ENCODE measurements at places on chromosomes 16 and 17.

DNA sequence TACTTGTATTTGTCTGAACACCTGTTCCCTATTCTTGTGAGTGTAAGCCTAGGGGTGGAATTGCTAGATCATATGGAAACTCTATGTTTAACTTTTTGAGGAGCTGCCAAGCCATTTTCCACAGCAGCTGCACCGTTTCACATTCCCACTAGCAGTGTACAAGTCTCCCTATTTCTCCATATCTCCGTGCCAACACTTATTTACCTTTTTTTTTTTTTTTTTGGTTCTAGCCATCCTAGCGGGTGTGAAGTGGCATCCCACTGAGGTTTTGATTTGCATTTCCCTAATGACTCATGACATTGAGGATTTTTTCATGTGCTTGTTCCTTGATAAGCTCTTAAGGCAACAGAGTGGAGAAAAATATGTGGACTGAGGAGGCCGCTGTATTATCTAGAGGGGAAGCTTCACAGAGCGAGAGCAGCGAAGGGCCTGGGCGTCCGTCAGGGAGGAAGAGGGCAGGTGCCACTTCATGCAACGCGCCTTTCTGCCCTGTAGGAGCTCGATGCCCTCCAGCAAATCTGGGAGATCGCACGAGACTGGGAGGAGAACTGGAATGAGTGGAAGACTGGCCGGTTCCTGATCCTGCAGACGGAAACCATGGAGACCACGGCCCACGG, 50.0 kb downstream of the DNAH2 start:
- DNase-seq, result no peak

DNA sequence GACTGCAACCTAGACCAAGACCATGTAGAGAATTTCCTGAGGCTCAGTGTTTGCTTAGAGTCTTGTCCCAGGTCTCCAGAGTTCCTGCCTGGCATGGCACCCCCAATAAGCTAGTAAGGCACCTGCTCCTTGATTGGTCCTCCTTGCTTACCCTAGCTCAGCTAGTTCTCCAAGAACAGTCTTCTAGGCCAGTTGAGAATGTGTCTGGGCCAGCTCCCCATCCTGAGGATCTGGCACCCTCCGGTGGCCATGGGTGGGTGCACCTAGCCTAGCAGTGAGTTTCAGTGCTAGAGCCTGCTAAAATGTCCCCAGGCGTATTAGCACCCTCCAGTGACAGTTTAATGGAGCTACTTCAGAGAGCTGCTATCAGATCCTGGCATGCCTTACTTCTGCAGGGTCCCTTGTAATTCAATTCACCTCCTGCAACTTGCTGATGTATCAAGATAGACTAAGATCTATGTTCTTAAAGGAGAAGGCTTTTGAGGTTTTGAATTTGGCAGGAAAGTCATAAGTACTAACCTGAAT, 44.4 kb upstream of the MED13 start:
- peak; percentile 43 for DNase-seq

- DNase-seq, result no peak
Measured at GRCh38 chr17:62916684-62917571, 49.1 kb upstream of the TANC2 start.

- no peak for DNase-seq
Measured at GRCh38 chr16:62741692-62742091, 705.5 kb upstream of the CDH8 start.

- no peak for DNase-seq
Measured at GRCh38 chr16:68146585-68146984, 61.4 kb downstream of the NFATC3 start.

DNA sequence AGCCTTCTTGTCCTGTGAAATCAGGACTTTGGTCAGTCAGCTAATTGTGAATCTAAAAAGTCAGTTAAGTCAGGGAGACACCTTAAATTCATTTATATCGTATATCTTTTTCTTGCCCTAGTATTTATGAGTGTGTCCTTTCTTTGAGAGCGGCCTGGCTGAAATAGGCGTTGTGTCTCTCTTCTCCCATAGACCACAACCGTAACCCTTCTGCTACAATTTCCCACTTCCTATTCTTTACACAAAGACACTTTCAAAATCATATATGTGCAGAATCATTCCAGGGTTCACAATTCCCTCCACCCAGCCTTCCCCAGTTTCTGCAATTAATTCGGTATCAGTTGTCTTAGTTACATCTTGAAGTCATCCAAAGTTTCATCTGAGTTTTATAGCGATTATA, 14.0 kb upstream of the COTL1 start:
- no peak for DNase-seq

DNA sequence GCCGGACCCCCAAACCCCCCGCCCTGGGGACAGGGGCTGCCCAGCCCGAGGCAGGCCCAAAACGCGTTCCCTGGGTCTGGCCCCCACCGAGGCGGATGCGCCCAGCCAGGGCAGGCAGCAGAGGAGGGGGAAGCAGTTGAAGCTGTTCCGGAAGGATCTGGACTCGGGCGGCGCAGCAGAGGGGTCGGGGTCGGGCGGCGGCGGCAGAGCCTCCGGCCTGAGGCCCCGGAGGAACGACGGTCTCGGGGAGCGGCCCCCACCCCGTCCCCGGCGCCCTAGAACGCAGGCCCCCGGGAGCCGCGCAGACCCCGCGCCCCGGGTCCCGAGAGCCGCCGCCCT, 22.9 kb upstream of the ZFPM1 start:
- DNase-seq, result no peak

- DNase-seq, result peak; percentile 77
Measured at GRCh38 chr17:1714980-1715802, 5.0 kb upstream of the TLCD2 start.

GRCh38 chr17:35132099-35132498, 10.0 kb downstream of the NLE1 start:
- no peak for DNase-seq

- DNase-seq, result no peak
Measured at GRCh38 chr17:3502466-3502865, 26.7 kb downstream of the ASPA start.

- no peak for DNase-seq
Measured at GRCh38 chr17:40646791-40647623, 611 bp downstream of the SMARCE1 start.

DNA sequence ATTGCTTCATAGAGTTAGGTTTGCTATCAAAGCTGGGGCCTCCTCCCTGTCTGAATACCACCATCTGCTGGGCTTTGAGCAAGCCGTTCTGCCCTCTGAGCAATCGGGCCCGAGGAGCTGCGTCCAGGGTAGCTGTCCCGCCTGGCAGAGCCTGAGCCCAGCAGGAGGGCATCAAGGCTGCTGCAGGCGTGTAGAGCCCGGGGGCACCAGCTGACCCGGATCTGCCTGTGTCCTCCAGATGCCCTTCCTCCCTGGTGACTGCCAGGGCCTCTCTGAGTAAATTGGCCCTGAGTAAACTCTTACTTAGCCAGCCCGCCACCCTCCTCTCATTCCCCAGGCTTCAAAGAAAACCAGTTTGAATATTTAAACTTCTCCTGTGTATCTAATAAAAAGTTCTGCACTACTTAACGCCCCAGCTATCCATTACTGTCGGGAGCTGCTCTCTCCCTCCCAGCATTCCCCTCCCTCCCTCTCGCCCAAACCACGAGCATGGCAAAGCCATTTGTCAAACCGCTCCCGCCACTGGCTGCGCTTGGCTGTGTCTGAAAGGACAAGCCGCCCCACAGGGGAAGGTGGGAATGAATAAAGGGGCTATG, 16.4 kb downstream of the CDK5RAP3 start:
- no peak for DNase-seq
